ENCODE measurements at places on chromosomes 5 and 9.

GRCh38 chr5:55254802-55255201, 21.4 kb upstream of the CCNO start:
- H3K36me3 ChIP-seq, result peaks cover 1% of the 10 kb centered on the region
- H3K4me1 ChIP-seq, result no peaks in the 10 kb centered on the region
- H3K27ac ChIP-seq, result no peak overlapping the region
- no peaks in the 10 kb centered on the region for H3K27me3 ChIP-seq
- no peak for DNase-seq

DNA sequence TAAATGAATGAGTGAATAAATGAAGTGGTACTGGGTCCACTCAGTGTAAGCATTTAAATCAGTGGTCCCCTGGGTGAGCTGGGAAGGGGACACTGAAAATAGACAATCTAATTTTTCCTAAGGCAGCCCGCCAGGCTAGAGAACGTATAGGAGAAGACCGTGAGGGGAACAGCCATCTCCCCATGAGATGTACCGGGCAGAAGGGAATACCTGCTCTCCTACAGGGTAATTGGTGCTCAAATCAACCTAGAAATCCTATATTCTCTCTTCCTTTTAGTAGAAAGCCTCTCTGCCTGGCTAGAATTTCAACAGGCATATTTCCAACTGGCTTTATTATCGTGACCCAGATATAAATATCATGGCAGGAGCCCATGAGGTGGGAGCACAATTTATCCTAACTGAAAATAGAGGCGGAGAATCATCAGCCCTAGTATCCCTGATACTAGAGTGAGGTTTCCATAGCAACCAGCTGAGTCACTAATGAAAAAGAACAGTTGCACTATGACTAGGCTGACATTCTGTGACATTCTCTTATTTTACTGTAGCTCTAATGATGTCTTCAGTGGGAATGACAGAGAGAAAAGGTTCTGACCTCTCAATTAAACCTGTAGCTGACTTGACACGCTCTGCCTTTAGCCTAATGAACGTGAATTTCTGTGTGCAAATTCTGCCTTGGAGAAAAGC, 96.5 kb upstream of the CAST start:
- no peaks in the 10 kb centered on the region for H3K36me3 ChIP-seq
- H3K27me3 ChIP-seq, result no peaks in the 10 kb centered on the region
- peak; percentile 57 for DNase-seq
- no peak overlapping the region for H3K4me3 ChIP-seq

- peaks cover 6% of the 10 kb centered on the region for H3K4me1 ChIP-seq
- no peak overlapping the region for H3K4me3 ChIP-seq
- H3K27ac ChIP-seq, result no peak overlapping the region
- DNase-seq, result no peak
Observed at GRCh38 chr5:1524481-1524798, 680 bp upstream of the LPCAT1 start.

DNA sequence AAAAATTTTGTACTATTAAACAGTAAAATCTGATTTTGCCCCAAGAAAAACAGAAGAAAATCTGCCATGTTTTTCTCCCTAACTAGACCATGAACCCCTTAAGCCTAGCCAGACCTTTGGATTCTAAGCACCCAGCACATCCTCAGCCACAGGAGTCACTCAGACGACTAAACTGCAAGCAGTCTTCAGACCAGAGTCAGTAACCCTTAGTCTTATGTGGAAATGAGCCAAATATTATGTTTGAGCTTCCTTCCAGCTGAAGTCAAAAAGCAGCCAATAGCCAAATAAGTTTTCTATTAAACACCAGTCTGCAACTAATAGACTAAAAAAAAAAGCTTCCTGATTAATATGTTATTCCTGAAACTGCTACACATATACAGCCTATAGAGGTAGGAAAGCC, 47.4 kb downstream of the GOLPH3 start:
- peaks cover 4% of the 10 kb centered on the region for H3K36me3 ChIP-seq
- no peak overlapping the region for H3K27ac ChIP-seq
- H3K27me3 ChIP-seq, result no peaks in the 10 kb centered on the region
- H3K4me3 ChIP-seq, result no peak overlapping the region

DNA sequence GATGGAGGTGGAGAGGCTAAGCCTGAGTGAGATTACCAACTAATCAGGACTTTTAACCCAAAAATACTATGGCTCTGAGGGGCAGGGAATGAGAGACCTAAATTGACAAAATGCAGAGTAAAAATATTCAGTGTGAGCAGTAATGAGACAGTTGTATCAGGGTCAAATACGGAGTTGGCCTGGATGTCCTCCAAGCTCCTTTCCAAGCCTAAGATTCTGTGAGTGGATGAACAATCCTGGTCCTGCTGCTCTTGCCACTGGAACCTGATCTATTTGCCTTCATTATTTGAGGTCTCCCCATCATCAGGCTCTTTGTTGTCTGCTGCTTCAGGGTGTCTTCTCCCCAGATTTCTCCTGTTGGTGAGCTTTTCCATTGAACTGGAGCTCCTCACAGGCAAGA, 1.1 kb downstream of the PDCD1LG2 start:
- DNase-seq, result no peak
- H3K27me3 ChIP-seq, result no peaks in the 10 kb centered on the region

- no peak overlapping the region for H3K4me3 ChIP-seq
- peaks cover 2% of the 10 kb centered on the region for H3K4me1 ChIP-seq
- no peaks in the 10 kb centered on the region for H3K36me3 ChIP-seq
- H3K27ac ChIP-seq, result no peak overlapping the region
- no peaks in the 10 kb centered on the region for H3K27me3 ChIP-seq
- DNase-seq, result no peak
Observed at GRCh38 chr5:61232490-61233050, 70.3 kb upstream of the SMIM15 start.

GRCh38 chr5:157819502-157820115, 39.3 kb downstream of the CLINT1 start:
- no peaks in the 10 kb centered on the region for H3K27me3 ChIP-seq
- no peaks in the 10 kb centered on the region for H3K4me1 ChIP-seq
- no peak for DNase-seq
- no peaks in the 10 kb centered on the region for H3K36me3 ChIP-seq
- H3K4me3 ChIP-seq, result no peak overlapping the region
- no peak overlapping the region for H3K27ac ChIP-seq

DNA sequence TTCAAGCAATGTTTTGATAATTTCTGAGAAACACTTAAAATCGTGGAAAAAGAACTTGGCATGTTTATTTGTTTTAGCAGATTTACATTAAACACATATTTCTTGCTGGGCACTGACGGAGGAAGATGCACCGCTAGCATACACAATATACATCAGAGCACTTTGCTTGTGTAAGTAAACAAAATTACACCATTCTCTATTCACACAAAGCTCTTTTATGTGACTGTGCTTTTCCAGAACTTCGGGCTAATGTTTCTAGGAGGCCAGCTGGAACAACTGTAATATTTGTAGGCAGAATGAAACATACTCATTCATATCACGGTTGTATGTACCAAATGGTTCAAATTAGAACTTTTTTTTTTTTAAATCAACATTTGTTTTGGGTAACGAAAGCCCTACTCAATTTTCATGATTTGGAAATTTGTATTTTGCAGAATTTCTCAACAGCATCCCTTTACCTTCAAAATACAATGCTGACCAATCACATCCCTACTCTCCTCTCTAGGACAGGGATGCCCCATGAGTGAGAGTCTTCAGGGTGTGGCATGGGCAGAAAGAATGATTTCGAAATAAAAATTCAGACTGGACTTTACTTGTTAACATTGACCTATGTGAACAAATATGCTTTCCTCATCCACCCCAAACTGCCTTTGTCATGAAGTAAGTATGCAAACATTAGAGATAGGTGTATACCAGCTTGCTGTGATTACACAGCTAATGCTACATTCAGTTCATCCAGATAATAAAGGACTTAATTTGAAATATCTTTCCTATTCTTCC, 425.1 kb downstream of the BNC2 start:
- H3K27me3 ChIP-seq, result no peaks in the 10 kb centered on the region
- no peaks in the 10 kb centered on the region for H3K36me3 ChIP-seq
- no peak overlapping the region for H3K27ac ChIP-seq
- H3K4me3 ChIP-seq, result no peak overlapping the region
- DNase-seq, result no peak

DNA sequence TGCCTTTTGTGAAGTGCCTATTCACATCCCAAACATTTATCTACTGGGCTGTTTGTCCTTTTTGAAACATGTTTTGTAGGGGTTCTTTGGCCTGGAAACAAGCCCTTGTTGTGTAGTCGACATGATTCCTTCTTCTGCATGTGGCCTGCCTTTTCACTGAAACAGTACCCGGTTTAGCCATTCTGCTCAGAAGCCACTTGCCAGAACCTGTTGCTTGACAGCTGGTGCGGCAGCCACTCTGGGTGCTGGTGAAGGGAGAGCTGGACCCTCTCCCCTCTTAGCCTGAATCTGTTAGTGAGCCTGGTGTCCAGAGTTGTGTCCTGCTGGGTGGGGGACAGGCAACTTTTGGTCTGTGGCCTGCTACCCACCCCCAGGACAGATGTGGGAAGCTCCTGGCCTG, 128.8 kb upstream of the CACNA1B start:
- no peaks in the 10 kb centered on the region for H3K27me3 ChIP-seq
- H3K36me3 ChIP-seq, result peaks cover 2% of the 10 kb centered on the region
- H3K4me3 ChIP-seq, result no peak overlapping the region
- DNase-seq, result no peak
- no peak overlapping the region for H3K27ac ChIP-seq

- no peaks in the 10 kb centered on the region for H3K27me3 ChIP-seq
- peaks cover 3% of the 10 kb centered on the region for H3K4me1 ChIP-seq
- H3K4me3 ChIP-seq, result peak within 1 kb of the TSS; percentile 52
Observed at GRCh38 chr9:35791297-35791921, at the start of gene NPR2. NPR2 (plus strand) TSS chr9:35791591; CDS start chr9:35792409, 818 bp downstream.

GRCh38 chr5:78974011-78974410, 11.1 kb downstream of the ARSB start:
- no peak for DNase-seq
- H3K36me3 ChIP-seq, result no peaks in the 10 kb centered on the region
- H3K27ac ChIP-seq, result no peak overlapping the region
- H3K4me3 ChIP-seq, result no peak overlapping the region
- no peaks in the 10 kb centered on the region for H3K4me1 ChIP-seq

- DNase-seq, result peak; percentile 53
- H3K27ac ChIP-seq, result no peak overlapping the region
- H3K36me3 ChIP-seq, result no peaks in the 10 kb centered on the region
- no peaks in the 10 kb centered on the region for H3K27me3 ChIP-seq
- peak overlapping the region; percentile 33 for H3K4me3 ChIP-seq
Observed at GRCh38 chr5:81749561-81750307, 1.2 kb downstream of the SSBP2 start.
